NCI-H1417 treated with DMSO at 0.1 percent for 48 hours (cell line): ENCODE measurements at places on chromosomes 5 and 9.

DNA sequence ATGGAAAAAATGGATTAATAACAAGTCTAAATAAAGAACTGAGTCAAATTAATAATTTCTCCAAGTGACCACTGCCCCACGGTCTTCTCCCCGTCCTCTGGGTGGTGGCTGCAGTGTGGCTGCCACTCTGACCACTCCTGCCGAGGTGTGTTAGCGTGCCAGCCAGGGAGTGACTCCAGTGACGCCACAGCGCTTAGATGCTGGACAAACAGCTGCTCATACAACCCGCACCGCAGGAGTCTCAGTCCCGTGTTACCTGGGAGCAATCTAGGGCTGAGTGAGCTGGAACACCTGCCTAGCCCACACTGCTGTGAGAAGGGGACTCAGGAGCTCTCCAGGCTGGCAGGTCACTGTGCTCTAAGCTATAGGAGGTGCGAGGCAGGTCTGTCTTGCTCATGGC is 10.2 kb downstream of the MAPK9 start:
- peak; percentile 52 for DNase-seq

GRCh38 chr9:110742741-110743371 is 74.3 kb downstream of the MUSK start:
- no peak for DNase-seq

- no peak for DNase-seq
Measured at GRCh38 chr9:74036549-74037231, 460.4 kb upstream of the RORB start.

GRCh38 chr5:114660791-114661190 is 298.9 kb downstream of the KCNN2 start:
- DNase-seq, result no peak

- no peak for DNase-seq
Measured at GRCh38 chr9:137688725-137689124, 69.9 kb downstream of the EHMT1 start.

GRCh38 chr5:54772231-54772630 is 213.2 kb downstream of the ESM1 start:
- DNase-seq, result no peak

DNA sequence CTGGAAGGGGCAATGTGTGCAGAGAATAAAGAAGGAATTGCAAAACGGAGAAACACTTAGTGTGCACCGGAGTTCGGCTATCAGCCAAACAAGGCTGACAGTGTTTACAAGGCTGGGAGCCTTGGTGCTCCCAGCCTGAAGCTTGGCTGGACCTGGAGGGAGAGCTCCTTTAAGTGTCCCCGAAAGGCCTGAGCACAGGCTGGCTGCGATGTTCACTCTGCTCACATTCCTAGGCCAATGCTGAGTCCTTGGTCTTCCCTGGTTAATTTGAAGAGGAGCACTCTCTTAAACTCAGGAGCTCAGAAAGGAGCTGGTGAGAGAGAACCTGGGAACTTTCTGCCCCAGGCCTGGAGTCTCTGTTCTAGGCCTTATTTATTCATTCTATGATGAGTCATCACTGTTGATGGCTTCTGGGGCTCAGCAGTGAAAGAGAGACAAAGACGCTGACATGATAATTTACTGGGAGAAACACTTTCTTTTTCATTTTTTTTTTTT is 88.6 kb upstream of the MYO10 start:
- no peak for DNase-seq
